ENCODE measurements at places on chromosomes 7 and 10.

- DNase-seq, result no peak
These were observed 49.1 kb upstream of the STRIP2 start for GRCh38 chr7:129385116-129385515.

DNA sequence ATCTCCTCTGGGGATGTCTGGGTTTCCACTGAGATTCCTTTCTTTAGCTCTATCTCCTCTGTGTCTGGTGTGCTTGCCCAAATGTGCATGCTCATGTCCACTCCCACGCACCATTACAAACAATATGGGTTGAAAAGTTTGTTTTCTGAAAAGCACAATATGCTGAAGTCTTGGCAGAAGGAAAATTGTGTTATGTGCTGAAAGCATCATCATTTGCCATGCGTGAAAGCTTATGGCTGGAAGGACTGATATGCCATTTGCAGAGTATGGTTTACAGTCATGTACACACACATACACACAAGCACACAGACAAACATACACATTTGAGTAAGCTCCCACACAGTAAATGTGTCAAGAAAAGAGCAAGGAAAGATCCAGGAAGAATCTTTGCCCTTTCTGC is 231.6 kb downstream of the SORCS3 start:
- peak; percentile 39 for DNase-seq

GRCh38 chr10:7585228-7585627 is 81.5 kb downstream of the ITIH5 start:
- no peak for DNase-seq

GRCh38 chr7:127897704-127898454 is 133.4 kb downstream of the LRRC4 start:
- DNase-seq, result no peak

- no peak for DNase-seq
These were observed 106.0 kb downstream of the GRID1 start for GRCh38 chr10:86260564-86260963.

- no peak for DNase-seq
These were observed 329.8 kb upstream of the SEMA3D start for GRCh38 chr7:85516675-85517074.

DNA sequence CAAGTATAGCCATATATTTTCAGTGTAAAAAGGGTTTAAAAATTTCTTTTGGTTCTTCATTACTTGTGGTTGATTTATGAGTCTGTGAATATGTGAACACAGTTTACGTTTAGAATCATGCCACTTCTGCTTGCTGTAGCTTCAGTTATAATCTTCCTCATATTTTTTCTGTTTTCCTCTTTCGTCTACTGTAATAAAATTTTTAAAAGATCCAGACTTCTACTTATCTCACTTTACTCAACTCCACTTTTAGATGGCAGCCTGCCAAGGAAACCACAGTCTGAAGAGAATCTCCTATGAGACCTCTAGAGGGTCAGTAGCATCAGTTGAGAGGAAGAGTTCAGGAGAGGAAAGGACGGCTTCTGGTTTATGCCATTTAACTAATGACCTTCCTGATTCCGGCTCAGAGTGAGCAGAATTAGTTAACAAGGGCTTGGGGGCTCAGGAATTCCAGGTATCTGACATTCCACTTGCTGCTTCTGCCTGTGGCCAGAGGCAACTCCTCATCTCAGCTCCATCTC is 21.4 kb downstream of the CREB5 start:
- DNase-seq, result no peak

- DNase-seq, result peak; percentile 35
These were observed 150.8 kb upstream of the NPS start for GRCh38 chr10:127398140-127398970.

DNA sequence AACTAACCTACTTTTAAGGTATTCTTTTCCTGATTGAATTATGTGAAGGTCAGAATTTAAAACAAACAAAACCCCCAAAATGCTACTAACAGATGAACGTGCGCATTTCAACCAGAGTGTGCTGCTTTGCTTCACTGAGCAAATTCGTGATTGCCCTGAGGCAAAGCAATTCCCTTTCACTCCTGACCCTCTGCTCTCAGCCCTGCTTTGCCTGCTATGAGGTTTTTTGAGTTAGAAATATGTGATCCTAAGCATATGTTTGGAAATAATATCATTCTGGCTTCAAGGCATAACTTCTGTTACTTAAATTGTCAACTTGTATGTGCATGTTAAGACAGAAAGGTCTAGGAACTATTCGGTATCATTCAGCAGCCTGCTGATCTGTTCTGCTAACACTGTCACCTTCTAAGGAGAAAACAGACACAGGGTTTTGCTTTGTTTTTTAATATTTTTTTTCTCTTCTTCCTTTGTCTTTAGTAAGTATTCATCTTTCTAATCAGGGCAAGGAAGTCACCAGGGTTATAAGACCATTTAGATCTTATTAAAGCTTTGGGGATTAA is 124.2 kb downstream of the GNAT3 start:
- DNase-seq, result no peak

DNA sequence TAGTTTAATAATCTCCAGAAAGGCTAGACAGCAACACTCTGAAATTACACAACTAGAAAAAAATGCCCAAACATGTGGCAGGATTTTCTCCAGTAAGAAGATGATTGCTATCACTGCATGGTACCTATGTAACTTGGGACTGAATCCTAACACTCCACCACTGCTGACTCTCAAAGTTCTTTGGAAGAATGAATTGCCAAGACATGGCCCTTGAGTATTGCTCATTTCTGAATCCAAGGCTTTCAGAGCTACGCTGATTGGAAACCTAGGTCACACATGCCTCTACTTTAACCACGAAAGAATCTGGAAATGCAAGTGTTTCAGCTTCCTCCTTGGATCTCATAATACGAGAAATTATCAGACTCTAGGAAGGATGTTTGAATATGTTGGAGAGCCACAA is 167.5 kb upstream of the CELF2 start:
- no peak for DNase-seq

All from pons (tissue), 1 donor.